Type B pancreatic cell (in vitro differentiated cells): ENCODE measurements at places on chromosomes 2 and 18. TPM values are rescaled to one million over a fixed set of nuclear protein-coding genes. Genes with fewer than 3 reads are reported as not detected.

GRCh38 chr2:196262606-196263005 lies 91.2 kb upstream of the STK17B start:
- no peak for DNase-seq

DNA sequence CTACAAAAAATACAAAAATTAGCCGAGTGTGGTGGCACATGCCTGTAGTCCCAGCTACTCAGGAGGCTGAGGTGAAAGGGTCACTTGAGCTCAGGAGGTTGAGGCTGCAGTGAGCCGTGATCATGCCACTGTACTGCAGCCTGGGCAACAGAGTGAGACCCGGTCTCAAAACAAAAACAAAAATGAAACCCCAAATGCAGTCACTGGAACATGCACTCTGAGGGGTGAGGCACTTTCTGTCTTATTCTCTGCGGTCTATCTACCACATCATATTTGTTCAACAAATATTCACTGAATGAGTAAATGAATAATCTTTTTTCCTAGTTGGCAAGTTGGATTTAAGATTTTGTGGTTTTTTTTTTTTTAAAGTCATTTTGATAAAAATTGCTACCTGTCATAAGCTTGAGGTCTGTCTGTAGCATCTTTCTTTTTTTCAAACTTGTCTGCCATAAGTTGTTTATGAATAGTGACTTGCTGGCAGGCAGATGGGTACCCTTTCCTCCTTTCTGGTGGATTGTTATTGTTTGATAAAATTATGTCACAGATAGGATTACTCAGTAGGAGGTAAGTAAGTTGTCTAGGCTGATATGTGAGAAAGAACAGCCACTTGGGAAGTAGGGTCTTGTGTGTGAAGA lies 11.8 kb downstream of the CHRNA1 start:
- no peak for DNase-seq

DNA sequence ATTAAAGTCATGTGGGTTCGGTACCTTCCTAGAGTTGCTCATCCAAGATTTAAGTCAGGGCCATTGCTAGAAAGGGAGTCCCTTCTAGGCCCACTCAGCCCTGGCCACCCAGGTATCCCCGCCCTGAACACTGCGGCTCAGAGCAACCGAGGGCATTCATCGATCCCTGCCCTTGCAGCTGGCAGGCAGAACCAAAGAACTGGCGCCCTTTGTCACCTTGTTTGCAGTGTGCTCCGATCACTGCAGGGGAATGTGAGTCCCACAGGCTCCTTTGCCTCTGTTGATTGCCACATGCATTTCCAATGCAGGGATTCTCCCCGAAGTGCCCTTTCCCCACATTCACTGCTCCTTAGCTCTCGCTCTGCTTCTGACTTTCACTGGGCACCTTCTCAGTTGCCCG lies 108.5 kb downstream of the CMPK2 start:
- DNase-seq: no peak

- DNase-seq: no peak
These were observed 121.0 kb upstream of the XPO1 start for GRCh38 chr2:61658841-61659780.

GRCh38 chr2:149167001-149167780 lies 128.7 kb downstream of the LYPD6B start:
- no peak for DNase-seq

- DNase-seq: no peak
These were observed 29.4 kb upstream of the CHMP3 start for GRCh38 chr2:86592547-86593230.

GRCh38 chr2:43748333-43748732 lies 25.5 kb upstream of the DYNC2LI1 start:
- DNase-seq: no peak

GRCh38 chr2:71827973-71828372 lies 319.7 kb downstream of the CYP26B1 start:
- DNase-seq: no peak

- DNase-seq: no peak
These were observed 178.2 kb downstream of the SUCLG1 start for GRCh38 chr2:84280873-84281272.

DNA sequence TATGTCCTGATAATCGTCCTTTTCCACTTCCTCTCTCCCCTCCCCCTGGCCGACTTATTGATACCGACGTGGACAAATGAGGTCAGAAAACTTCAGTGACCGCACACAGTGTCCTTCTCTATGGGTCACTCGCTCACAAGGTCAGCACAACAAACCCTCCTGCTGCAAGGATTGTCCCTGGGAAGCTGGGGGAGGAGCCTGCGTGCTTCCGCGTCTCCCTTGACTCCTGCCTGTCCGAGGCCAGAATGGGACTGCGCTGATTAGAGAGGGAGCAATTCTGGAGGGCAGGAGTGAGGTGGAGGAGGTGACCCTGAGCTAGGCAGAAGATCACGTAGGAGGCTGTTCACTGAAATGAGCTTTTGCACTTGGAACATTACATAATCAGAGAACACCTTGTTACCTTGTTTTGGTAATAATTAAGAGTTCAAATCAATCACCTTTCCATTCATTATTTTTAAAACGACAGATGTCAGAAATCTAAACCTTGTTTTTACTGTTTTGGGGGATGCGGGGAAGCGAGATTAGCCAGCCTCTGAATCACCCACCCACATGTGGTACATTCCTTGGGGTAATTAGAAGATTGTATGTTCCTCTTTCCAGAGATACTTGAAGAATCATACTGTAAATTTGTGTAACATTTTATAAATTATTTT lies 70.6 kb downstream of the CTAGE1 start:
- no peak for DNase-seq

DNA sequence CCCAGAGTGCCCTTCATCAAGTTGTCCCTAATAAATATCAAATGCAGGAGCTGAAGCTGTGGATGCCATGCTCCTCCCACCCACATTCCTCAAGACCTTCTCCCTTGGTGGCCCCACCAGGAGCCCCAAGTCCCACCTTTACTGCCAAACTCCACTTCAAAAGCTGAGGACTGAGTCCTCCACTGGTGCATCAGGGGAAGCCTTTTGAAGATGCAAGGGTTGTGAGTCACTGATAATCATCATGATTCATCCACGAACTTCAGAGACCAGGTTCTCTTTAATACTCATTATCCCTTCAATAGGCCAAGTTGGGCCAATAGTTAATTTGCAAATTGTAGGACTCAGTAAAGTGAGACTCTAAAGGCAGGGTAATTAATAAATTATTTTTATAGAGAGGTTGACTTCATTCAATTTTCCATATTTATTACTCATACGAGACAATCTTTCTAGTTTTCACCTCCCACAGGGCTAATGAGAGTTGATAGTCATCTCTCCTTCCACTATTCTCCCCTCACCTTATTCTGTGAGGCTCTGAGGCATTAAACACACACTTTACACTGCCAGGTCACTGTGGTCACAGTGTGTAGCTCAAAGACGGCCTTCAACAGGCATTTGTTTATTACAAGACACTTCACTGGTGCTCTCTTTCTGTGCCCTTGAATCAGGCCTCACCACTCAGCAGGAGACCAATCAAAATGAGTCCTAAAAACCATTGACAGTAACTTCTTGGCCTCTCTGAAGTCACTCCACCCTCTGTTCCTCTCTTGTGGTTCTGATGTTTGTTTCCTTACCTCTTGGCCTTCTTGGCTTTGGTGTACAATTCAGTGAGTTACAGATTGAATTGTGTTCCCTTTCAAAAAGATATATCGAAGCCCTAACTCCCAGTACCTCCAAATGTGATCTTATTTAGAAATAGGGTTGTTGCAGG lies 99.9 kb downstream of the TRIB2 start:
- DNase-seq: no peak

DNA sequence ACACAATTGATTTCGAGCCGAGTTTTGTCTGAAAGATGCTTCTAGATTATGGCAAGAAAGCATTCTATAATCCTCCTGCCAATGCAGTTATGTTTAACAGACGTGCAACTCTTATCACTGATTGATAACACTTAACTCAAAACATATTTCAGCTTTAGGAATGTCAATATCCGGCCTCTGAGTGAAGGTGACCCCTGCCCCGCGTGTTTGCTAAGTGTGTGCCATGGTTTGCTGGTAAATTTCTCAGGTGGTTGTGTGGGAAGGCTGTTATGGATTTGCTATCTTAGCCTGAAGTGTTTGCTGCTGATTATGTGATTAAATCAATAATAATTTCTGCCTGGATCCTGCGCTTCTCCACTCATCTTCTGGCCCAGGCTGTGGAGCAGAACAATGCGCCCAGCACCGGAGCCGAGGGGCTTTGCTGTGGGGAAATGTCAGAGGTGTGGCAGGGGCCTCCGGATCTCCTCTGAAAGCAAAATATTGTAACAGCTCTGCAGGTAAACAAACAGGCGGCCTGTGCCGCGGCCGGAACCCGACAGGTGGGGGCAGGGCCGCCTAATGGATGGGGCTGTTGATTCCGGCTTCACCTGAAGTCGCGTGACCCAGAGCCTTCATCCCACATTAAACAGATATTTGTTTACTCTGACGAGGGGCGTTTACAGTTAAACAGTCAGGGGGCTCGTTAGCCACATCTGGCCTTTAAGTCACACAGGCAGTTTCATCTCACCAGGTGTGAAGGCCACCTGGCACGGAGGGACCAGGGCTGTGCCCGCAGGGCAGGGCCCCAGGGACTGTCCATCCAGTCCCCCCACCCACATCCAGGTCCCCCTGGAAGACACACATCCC lies 210.7 kb upstream of the SALL3 start:
- DNase-seq: no peak

- no peak for DNase-seq
These were observed 82.5 kb upstream of the TMEM178A start for GRCh38 chr2:39583213-39583612.

GRCh38 chr18:74234326-74235171 lies 57.2 kb downstream of the CYB5A start:
- DNase-seq: no peak

DNA sequence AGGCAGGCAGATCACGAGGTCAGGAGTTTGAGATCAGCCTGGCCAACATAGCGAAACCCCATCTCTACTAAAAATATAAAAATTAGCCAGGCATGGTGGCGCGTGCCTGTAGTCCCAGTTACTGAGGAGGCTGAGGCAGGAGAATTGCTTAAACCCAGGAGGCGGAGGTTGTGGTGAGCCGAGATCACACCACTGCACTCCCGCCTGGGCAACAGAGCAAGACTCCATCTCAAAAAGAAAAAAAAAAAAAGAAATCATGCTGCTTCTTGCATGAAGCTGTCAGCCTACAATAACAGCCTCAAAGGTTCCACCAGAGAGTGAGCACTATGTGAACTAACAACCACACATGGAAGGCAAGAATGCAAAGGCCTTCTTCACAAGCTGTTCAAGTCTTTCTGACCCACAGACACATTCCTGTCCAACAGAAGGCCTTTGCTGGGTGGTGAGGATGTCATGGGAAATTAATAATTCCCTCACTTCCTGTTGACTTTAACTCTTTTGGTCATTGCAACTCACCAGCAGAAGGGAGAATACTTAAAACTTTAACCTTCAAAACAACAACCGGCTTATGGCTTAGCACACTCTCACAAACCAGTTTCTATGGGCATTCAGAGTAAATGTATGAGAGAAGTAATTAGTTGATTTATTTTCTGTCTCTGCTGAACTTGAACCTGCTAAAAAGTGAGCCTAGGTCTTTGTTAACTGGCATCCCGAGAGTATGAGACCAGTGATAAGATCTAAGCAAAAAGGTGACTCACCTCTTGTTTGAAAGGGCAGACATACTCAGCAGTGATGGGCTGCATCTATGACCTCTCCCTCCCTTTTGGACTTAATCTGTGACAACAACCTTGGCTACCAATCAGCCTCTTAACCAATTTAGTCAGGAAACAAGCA lies 11.8 kb downstream of the PLEKHM3 start:
- DNase-seq: no peak

DNA sequence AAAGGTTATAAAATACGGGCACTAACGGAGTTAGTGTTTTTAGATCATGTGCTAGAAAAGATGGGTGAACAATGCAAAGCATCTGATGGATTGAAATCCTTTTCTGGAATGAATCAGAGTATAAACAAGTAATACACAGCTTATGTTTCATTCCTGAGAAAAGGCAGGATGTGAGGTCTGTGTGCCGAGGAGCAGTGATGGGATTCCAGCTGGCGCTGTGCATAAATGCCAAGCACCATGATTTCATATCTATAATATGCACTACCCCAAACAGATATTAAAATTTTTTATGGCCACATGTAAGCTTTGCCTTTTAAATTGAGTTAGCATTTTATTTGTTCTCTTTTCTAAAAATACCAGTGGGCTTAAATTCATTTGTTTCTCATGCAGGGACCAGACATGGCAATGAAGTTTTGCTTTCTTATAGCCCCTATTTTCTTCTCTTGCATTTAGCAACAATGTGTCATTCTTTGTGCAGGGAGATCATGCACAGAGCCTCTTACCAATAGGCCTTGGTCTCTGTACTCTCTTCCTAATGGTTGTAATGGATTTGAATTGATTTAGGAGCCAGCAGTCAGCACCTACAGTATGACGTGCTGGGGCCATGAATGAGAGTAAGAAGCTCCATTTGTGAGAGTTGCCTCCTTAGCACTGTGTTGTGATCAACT lies 323.9 kb downstream of the SLC8A1 start:
- DNase-seq: no peak

DNA sequence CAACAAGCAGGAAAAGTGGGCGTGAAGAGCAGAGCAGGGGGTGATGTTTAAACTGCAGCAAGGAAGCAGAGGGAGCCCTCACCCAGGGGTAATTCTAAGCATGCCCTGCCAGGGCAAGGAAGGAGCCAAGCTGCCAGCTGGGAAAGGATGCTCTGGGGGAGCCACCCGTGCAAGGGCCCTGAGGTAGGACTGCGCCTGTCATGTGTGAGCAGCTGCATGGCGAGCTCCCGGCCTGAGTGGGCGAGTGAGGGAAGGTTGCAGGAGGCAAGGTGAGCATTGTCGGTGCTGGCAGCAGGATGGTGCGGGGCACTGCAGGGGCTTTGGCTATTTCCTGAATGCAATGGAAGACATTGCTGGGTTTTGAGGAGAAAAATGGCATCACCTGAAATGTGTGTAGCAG lies 107.2 kb downstream of the COPS8 start:
- DNase-seq: no peak

DNA sequence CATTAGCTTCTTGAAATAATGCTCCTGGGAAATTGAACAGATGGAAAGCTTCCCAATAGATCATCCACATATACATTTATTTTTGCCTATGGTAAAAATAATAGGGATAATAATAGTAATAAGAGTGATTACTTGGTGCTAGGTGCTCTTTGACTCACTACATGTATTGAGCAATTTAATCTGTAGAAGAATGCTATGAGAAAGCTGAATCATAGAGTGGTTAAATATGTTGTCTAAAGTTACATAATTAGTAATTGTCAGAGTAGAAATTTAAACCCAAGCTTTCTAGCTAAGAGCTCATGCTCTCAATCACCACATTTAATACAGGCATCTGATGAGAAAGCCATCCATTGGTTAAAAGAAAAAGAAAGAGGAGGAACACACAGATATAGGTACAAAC lies 590.5 kb upstream of the SLC8A1 start:
- DNase-seq: no peak

- DNase-seq: no peak
These were observed 2.4 kb upstream of the PDE11A start for GRCh38 chr2:178075006-178075326.

MC4R gene
- 1.3 TPM in 1 of 2 replicates, not detected in the other for total RNA-seq

MREG gene
- total RNA-seq: 15.7 and 21.2 TPM in 2 replicates

EML6 gene
- total RNA-seq: 6.0 and 8.1 TPM in 2 replicates

AKAIN1 gene
- total RNA-seq: 0.95 and 1.1 TPM in 2 replicates

FAM228A gene
- not detected in 2 replicates for total RNA-seq

DYTN gene
- not detected in 2 replicates for total RNA-seq

SGPP2 gene
- 7.0 and 22.4 TPM in 2 replicates for total RNA-seq
